NCI-H2081 (cell line): ENCODE measurements at places on chromosomes 4 and X.

DNA sequence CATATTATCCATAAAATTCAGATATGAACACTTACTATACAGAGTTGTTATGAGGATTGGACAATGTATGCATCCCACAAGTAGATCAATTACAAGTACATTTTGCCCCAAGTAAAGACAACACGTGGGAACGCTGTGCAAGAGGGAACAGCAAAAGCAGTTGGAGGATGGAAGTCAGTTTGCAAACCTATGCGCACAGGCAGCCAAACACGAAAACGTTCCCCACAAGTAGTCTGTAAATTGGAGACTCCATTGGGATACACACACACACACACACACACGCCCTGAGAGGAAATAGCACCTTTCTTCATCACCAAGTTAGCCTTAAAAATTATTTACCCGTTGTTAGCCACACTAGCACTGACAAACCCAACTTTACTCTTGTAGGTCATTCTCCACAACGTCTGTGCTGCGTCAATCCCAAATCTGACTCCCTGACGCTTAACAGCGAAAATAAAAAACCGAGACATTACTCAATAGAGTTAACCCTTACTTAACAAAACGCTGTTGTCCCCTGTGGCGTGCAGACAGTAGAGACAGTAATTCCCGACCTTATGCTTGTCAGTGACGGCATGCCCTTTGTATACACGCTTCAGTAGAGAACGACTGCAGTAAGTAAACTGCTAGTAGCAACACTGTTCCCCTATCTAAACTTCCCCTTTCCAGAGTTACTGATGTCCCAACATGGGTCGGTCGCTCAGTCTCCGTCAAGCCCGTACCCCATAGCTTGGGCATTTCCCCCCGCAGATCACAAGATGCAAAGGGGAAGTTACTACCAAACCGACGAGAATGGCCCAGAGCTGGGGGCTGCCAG, 730 bp downstream of the MANBA start:
- no peak for DNase-seq

GRCh38 chr4:110071466-110071865, 126.9 kb downstream of the ELOVL6 start:
- DNase-seq, result no peak

DNA sequence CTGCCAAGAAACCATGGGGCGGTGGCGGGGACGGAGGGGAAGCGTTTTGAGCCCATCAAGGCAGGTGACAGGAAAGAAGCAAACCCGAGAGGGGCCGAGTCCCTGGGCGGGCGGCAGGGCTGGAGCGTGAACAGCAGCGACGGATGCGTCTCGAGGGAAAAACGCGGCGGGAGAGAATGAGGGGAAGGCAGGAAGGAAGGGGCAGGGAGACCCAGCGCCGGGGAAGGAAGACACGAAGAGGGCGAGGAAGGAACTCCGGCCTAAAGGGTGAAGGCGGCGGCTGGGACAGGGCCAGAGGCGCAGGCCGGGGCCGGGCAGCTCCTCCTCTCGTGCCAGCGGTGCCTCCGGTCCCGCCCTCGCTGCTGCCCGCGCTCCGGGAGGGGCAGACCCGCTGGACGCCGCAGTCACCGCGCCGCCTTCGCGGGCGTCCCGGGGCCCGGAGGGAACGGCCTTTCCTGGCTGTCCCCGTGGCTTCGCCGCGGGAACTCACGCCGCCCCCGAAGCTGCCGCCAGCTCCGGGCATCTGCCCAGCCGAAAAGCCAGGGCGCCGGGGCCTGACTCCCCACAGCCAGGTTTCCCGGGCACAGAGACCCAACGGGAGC, 751 bp upstream of the RGS12 start:
- peak; percentile 66 for DNase-seq

DNA sequence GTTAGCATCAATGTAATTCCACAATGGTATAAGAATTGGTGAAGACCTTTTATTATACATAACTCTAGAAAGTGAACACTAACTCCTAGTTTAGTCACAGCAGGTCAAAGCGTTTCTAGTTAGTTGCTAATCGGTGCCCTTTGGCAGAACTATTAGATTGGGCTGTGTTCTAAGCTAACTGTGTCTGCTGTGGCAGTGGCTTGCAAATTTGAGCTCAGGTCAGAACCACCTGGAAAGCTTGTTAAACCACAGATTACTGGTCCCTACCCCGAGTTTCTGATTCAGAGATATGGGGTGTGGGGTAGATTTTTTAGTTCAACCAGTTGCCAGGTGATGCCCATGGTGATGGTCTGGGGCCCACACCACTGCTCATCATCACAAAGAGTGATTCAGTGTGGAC, 332.1 kb downstream of the UNC5C start:
- DNase-seq, result no peak

DNA sequence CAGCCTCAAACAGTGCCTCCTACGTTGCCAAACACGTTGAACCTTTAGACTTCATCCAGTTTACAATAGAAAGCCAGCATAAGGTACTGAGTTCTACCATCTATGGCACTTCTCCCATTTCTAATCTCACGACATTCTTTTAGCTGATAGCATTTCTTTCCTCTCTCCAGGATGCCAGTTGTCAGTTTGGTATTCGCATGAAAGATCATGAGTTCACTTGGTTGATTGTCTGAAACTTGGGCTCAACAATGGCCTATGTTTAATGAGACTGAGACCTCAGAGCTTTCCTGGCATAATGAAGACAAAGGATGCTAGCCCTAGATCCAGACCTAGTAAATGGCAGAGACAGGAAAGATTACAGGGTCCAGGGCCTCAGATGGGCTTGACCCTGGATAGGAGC, 69.2 kb upstream of the SPRY1 start:
- DNase-seq, result no peak

DNA sequence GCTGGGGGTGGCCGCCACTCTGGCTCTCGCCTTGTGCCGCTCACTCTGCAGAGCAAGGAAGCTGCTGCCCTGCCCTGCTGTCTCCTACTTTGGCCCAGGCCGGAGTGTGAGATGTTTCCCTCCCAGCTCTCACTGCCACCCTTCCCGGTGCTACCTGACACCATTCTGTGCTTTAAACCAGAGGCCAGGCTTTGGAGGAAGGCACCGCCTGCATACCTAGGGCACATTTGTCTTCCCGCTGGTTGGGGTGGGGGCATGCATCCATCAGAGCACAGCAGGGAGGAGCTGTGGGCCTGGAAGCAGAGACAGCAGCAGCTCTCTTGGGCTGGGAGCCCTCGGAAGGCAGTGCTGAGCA, 96.9 kb upstream of the PSAPL1 start:
- DNase-seq, result no peak

- DNase-seq, result no peak
Observed at GRCh38 chr4:34373456-34373855, 1870.9 kb downstream of the ARAP2 start.
